ENCODE measurements at places on chromosomes 6 and 20.

DNA sequence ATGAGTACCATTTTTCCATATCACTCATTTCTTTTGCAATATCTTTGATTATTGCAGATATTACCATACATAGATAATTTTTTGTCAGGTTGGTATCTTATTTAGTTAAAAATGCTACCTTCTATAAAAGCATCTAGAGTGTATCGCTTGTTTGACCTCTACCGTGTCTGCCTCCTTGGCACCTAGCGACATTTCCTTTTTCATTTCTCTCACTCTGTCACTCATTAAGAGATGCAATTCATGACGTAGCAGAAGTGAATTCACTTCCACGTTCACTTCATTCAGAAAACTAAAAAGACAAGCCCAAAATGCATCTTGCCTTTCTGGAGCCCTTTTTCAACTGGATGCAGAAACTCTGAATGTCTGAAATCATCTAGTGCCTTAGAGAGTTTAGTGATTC is 172.9 kb downstream of the MMS22L start:
- DNase-seq = no peak

DNA sequence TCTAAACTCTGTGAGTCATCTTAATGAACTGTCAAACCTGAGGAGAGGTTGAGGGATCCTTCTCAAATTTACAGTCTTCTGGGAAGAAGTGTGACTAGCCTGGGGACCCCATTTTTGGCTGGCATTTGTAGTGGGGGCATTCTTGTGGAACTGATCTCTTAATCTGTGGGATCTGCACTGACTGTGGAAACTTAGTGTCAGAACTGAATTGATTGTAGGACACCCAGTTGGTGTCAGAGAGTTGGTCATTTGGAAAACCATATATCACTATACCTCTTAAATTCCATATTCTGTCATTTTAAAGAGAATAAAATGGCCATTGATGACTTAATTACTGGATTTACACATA is 48.3 kb downstream of the LAMA4 start:
- DNase-seq = no peak

GRCh38 chr20:2986466-2986865 is 57.0 kb upstream of the GNRH2 start:
- no peak for DNase-seq

DNA sequence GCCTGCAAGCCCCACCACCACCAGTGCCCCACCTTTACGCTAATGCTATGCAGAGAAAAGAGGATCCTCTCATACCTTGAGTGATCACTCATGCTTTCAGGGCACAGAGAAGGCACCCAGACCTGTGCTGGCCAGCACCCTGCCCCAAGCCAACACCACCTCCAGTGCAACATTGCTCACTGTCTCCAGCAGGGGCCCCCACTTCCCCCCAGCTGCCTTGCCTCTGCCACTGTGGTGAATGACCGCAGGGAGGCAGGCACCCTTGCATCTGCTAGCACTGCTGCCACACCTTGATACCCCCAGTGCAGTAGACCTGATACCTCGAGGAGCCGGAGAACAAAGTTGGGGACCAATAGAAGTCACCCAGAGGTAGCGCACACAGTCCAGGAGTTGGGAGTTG is 139.2 kb upstream of the PLN start:
- DNase-seq = no peak

DNA sequence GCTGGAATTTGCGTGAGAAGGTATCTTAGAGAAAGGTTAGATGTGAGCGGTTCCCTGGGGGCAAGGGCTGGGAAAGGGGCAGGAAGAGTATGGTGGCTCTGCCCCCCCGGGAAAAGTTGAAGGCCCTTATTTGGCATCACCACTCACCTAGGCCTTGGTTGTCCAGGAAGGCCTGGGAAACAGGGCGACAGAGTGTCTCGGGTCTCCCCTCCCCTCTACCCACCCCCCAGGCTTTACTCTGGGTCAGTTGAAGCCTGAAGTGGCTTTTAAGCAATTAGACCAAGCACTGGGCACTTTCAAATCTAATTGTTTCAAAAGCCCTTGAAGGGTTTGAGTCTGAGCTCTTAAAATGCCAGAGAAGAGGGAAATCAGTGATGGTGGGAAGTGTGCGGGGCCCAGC is 30.2 kb upstream of the FOXP4 start:
- no peak for DNase-seq

DNA sequence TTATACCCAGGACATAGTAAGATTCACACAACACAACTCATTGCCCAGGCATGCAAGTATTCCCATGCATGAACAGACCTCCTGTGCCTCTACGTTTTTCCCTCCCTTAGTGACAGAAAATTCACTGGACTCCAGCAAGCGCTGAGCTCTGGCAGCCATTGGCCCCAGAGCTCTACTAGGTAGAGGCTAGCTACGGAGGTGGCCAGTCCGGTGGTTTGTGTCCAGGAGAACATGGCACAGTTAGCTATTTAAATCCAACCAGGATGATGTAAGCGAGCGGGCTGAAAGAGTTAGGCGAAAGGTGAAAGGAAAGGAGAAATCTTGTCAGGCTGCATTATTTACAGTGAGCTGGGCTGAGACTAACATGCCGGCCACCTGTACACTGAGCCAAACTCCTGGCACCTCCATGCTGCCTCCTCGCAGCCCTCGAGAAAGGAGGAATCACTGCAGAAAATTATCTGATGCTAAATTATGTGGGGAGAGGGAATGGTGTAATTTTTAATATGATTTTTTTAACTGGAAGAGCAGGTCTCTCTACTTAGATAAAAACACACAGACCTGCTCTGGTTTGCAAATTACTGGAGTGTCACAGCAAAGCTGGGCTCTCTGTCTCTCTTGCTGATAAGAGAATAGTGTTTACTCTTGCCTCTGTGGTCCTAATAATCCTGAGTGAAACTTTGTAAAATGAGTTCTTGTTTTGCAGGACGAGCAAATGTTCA is 50.1 kb upstream of the ARMC2 start:
- peak; percentile 65 for DNase-seq

DNA sequence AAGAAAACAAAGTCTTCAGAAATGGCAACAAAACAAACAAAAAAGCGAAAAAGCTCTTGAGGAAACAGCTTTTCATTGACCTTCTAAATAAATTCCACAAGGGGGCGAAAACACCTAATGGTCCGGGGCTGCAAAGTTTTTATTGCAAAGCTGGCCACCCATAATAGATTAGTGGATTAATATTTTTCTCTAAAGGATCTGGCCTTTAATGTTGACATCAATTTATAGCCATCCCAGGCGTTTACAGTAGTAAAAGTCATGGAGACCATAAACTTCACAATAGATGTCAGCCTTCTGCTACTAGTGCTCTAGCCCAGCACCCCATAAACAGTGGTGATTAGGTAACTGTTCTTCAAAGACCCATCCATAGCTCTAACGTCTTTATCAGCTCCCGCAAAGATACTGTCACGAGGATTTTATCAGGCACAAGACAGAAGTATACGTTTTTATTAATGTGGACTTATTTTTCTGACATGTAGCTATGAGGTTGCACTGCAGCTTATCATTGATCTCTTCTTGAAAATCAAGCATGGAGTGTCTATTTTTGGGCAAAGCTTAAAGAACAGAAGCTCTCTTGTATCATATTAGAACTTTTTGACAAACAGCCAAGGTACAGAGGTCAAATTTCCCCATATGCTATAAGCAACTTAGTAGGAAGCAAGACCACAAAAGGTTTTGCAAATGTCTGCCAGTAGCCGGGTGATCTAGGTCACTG is 4.7 kb downstream of the CITED2 start:
- DNase-seq = no peak

- DNase-seq = no peak
These were observed 101.9 kb downstream of the NFATC2 start for GRCh38 chr20:51440589-51440988.

- DNase-seq = no peak
These were observed 6.3 kb upstream of the FOXF2 start for GRCh38 chr6:1382883-1383728.

DNA sequence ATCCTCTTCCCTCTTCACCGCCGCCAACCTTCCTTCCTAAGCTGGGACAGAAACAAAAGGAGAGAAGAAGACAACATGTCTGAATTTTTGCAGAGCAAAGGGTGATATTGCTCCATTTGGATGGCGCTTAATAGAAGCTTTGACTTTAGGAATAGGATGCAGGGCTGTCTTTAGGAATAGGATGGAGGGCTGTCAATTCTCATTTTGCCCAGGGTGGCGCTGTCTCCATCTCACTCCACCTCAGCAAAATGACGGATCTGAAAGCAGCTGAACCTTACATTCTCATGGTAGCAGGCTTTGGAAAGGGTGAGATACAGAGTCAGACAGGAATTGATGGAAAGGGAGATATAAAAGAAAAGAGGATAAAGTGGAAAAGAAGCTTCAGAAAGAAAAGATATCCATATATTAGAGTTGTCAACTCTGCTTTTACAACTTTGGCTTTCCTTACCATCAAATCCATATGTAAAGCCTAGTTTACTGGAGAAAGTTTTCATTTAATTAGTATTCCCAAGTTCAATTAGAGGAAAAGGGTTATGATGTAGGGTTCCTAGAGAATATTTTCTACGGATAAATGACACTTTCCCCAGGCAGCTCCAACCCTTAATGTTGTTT is 2.4 kb downstream of the MTCL3 start:
- DNase-seq = peak; percentile 70

- no peak for DNase-seq
These were observed 106.3 kb upstream of the GJE1 start for GRCh38 chr6:142026471-142026870.

- no peak for DNase-seq
These were observed 750.5 kb downstream of the FRK start for GRCh38 chr6:115310156-115310555.

GRCh38 chr20:61287583-61288275 is 35.7 kb downstream of the CDH4 start:
- DNase-seq = no peak

DNA sequence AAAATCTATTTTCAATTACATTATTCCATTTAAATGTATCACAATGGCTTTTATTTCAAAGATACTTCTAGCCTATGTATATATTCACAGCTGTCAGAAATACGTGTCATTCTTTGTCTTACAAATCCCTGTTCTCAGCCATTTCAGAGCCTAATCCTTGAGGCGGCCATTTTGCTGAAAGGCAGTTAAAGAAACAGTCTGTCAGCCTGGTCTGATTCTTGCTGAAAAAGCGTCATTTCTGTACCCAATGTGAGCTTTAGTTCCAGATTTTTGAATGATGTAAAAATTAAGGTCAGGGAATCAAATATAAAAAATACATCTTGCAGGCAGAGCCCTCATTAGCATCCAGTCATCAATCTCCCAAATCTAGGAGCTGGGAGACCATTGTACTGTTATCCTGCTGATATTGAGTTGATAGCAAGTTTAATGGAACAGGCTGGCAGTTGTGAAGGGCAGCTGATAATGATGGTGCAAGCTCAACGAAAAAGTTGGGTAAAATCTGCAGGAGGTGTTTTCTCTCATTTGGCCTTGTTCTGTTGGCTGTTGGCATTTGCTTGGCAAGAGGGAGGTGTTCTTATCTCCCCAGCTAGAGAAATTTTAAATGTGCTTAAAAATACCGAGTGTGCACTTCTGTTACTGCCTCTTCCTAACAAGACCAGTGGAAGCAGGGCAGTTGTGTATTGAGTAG is 314.8 kb downstream of the SOX4 start:
- no peak for DNase-seq

DNA sequence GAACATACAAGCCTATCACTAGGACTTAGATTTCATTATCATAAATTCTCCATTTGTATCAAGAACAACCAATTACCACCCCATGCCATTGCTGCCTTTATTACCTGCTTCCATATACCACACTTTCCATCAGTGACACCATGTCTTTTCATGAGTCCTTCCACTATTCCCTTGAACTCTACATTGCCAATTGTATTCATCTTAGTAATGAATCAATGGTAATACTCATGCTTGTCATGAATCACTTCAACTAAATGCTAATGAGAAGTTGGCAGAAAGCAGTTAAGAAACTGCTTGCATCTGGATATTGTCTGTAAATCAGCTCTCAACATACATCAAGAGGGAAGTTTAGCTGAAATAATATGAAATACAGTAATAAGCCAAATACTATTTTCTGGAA is 61.2 kb upstream of the RNF217 start:
- no peak for DNase-seq

- DNase-seq = no peak
These were observed 26.0 kb downstream of the KCNQ2 start for GRCh38 chr20:63446216-63447024.

DNA sequence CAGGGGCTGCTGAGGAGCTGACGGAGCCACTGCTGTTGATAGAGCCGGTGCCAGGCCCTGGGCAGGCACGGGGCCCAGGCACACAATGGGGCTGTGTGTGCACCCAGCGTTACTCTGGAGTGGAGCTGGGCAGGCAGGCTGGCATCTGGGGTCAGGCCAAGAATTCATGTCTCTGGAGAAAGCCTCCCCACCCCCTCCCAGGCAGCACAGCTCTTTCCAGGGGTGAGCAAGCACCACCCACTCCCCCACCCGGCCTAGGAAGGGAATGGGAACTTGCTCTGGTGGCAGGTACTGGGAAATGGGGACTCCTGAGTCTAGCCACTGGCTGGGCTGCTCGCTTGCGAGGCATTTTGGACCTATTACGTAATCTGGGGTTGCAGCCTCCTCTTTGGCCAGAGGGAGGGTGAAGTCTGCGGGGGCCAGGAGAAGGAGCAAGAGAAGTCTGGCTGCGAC is 22.7 kb downstream of the TFEB start:
- peak; percentile 53 for DNase-seq

DNA sequence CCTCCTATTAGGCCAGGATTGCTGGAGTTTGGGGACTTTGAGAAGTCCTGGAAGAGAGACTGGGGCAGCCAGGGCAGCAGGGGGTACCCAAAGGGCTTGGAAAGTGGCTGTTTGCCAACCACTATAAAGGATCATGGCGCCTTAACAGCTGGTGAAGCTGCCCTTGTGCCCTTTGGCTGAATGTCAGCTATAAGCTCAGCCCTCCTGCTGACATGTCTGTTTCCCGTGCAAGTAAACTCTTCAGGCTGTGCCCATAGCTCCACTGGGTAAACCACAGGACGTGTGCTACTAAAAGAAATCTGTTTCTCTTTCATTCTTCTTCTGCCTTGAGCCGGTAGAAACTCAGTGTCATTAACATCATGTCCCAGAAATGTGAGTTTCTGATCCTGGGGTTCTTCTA is 97.3 kb downstream of the CAP2 start:
- no peak for DNase-seq

DNA sequence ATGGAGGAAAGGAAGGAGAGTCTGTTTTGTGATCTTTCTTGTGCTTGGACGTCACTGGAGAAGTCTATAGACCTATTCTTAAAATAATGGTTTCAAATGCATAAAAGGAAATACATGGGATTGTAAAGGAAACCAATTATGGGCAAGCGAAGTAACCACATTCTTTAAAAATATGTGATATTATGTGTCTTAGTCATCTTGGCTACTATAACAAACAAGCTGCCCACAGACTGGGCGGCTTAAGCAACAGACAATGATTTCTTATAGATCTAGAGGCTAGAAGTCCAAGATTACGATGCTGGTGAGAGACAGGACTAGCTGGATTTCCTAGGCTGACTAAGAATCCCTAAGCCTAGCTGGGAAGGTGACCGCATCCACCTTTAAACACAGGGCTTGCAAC is 49.4 kb upstream of the CD83 start:
- no peak for DNase-seq

GRCh38 chr6:1738558-1739081 is 128.9 kb downstream of the FOXC1 start:
- DNase-seq = no peak

Data from cerebellar nuclear complex (tissue), 1 donor.